RPMI8226 (cell line): ENCODE measurements at places on chromosomes 16 and 17.

GRCh38 chr16:27698266-27698665 lies 148.3 kb downstream of the KATNIP start:
- peak; percentile 16 for DNase-seq

DNA sequence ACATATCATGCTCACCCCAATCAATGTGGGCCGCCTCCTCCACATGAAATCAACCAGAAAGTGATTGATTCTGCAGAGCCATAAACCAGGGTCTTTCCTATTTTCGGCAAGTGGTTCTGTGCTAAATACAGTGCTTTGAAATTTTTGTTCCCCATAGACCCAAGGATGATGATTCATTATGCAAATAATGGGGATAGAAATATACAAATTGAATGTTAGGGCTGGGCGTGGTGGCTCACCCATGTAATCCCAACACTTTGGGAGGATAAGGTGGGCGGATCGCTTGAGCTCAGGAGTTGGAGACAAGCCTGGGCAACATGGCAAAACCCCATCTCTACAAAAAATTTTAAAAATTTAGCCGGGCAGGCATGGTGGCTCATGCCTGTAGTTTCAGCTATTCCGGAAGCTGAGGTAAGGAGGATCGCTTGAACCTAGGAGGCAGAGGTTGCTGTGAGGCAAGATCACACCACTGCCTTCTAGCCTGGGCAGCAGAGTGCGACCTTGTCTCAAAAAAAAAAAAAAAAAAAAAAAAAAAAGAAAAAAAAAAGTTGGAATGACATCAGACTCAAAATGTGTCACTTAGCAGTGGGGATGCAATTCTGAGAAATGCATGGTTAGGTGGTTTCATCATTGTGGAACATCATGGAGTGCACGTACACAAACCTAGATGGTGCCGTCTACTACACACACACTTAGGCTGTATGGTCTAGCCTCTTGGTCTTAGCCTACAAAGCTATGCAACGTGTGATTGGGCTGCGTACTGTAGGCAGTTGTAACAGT lies 581.7 kb downstream of the MAF start:
- DNase-seq: no peak

DNA sequence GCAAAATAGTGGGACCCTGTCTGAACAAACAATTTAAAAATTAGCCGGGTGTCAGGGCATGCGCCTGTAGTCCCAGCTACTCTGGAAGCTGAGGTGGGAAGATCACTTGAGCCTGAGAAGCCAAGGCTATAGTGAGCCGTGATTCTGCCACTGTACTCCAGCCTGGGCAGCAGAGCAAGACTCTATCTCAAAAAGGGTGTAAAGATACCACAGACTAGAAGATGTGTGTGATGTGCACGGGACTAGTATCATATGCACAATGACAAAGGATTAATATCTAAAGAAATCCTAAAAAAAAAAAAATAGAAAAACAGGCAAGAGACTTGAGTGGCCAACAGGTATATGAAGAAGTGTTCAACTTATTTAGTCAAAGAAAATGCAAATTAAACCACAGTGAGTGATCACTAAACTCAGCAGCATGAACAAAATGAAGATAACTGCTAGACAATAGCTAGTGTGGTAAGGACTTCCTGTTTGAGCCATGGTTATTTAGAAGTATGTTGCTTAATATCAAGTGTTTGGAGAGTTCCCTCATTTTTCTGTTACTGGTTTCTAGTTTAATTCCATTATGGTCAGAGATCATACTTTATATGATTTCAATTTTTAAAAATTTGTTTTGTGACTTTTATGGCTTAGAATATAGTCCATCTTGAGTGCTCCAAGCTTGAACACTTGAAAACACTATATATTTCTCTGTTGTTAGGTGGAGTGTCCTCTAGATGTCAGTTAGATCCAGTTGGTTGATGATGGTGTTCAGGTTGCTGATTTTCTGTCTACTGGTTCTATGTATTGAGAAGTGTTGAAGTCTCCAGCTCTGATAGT lies 14.7 kb upstream of the SLX4 start:
- DNase-seq: no peak

- DNase-seq: peak; percentile 41
Observed at GRCh38 chr17:76969598-76970172, 101.5 kb downstream of the MGAT5B start.

- no peak for DNase-seq
Observed at GRCh38 chr17:65182233-65182632, 45.1 kb downstream of the RGS9 start.

DNA sequence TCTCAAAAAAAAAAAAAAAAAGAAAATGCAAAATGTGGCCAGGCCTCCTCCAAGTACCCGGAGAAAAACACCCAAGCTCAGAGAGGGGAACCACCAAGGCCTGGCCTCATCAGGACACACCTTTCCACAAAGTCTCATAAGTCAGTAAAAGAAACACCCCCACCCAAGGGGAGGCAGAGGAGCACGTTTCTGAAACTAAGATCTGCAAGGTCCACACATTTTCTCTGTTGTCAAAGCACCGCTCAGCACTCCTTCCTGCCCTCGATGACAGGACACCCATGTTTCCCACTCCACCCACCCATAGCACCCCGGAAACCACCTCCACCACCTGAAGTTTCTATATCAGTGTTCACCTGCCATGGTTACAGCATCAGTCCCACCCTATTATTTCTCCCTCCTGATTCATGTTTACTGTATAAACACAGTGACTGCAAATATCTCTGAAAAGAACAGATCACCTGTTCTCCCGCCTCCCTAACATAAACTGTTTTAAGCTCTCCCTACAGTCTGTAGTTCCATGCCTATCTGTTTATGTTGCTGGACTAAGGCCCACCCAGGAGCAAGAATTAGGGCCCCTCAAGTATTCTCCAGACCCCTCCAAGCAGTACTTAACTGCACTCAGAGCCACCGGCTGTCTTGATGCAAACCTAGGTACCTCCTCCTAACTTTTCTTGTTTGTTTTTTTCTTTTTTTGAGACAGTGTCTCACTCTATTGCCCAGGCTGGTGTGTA lies 2.0 kb downstream of the CORO7 start:
- peak; percentile 93 for DNase-seq

DNA sequence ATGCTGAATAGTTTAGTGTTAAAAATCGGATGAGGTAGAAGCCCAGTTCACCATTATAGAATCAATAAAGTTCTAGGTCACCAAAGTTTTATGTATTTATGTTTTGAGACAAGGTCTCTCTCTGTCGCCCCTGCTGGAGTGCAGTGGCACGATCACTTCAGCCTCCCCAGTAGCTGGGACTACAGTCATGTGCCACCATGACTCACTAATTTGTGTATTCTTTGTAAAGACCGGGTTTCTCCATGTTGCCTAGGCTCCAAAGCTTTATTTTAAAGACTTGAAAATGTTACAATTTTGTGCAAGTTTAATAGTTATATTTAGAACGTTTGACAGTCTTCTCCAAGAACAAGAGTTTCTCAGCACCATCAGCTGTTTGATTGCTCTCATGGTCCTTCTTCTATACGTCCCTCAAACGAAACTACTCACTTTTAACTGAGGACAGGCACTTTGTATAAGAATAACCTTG lies 32.1 kb downstream of the NDE1 start:
- DNase-seq: peak; percentile 38

- DNase-seq: no peak
Observed at GRCh38 chr16:83629836-83630235, 177.9 kb upstream of the HSBP1 start.

- no peak for DNase-seq
Observed at GRCh38 chr16:68526143-68526781, 12.8 kb upstream of the ZFP90 start.

- no peak for DNase-seq
Observed at GRCh38 chr17:71316176-71316897, 804.5 kb upstream of the SOX9 start.

DNA sequence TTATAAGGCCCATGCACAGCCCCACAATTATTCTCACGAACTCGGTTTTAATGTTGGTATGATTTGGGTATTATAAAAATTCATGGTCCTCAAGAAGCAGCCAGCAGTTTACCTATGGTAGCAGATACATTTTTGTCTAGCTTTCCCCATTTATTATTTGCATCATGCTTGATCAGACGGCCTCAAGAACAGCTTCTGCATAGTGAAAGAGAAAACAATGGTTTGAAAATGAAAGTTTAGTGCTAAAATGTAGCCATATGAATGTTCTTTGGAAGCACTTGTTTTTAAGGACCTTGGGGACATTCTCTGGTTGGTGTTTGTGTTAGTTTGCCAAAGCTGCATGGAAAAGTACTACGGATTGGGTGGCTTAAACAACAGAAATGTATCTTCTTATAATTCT lies 72.4 kb upstream of the CPHXL start:
- DNase-seq: no peak
